AG09319 (cell line): ENCODE measurements at places on chromosomes 5 and 9.
A peak's percentile ranks its signal among the peaks of the same experiment; 100 is the strongest.

- no peak for DNase-seq
Observed at GRCh38 chr9:131612851-131613250, 67.5 kb downstream of the PRRT1B start.

DNA sequence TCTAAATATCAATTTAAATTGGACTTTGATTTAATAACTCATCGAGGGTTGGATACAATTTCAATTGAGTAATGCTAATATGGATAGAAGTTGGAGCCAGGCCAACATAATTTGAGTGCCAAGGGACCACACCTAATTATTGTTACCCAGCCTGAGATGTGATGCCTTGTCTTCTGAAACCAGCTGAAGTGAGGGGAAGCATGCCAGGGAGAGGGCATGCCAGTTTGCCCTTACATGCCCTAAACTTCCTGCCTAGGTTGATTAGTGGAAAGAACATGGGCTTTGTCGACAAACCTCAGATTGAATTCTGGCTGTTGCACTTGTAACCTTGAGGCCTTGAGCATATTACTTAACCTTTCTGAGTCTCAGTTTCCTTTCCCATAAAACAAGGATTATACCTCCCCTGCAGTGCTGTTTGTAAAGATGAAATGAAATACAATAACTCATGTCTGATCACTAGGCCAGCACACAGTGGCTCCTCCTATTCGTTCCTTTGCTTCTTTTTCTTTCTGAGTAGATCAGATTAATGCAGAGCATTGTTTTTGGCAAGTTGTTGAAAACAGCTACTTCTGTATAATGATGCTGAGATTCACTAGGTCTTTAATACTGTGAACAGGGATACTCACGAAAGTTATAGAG lies 412.8 kb downstream of the TLE4 start:
- no peak for DNase-seq

GRCh38 chr5:172757394-172758010 lies 13.5 kb downstream of the DUSP1 start:
- DNase-seq: no peak

DNA sequence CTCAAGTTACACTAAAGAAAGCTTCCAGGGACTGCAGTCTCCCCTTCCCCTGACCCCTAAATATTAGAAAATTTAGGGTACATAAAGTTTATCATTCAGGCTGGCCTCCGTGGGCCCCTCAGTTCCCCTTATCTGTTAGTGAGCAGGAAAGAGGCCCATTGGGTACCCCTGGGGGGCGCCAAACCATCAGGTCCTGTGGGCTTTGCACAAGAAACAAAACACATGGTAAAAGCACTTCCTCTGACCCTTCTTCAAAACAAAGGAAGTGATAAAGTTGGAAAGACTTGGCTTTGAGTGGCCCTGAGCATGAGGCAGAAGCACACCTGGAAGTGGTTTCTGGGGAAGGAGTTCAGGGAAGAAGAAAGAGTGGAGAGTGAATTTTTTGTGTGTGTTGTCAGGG lies 213.0 kb downstream of the SMARCA2 start:
- DNase-seq: no peak

- DNase-seq: no peak
Observed at GRCh38 chr9:34589636-34590380, at the start of gene CNTFR. CNTFR (minus strand) TSS chr9:34589724; CDS start chr9:34568981, 20,743 bp downstream.

DNA sequence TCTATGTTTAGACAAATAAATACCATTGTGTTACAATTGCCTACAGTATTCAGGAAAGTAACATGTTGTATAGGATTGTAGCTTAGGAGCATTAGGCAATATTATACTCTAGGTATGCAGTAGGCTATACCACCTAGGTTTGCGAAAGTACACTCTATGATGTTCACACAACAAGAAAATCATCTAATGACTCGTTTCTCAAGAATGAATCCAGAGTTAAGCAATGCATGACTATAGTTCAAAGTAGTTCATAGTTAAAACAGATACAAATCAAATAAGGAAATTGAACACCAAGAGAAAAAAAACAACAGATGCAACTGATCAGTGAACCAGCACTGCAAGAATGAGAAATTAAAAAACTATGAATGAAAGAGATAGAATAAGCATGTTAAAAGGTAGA lies 27.6 kb upstream of the ABLIM3 start:
- no peak for DNase-seq

DNA sequence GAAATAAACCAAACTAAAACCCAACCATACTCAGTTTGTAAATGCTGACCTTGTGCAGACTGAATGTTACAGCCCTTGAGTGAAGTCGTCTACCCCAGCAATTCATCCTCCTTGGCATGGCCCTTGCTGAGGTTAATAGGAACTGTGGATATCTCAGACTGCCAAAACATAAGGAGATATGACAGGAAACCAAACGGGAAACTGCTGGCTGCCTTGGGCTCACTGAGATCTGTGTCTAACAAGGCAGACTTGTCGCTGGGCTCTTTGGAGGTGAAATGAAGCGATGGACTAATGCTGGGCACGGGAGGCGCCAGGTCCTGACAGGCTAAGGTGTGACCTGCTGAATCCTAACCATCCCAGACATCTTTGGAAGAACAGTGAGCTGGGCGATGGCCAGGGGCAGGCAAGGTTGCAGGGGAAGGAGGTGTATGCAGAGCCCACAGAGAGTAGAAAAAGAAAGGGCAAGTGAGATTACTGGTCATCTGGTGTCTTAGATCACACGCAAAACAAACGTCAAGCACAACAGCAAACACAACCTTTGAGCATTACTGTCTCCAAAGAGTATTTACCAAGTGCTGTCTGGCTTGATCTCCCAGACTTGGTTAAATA lies 44.6 kb upstream of the ALDH1A1 start:
- no peak for DNase-seq

- DNase-seq: no peak
Observed at GRCh38 chr5:163190283-163190682, 247.1 kb upstream of the CCNG1 start.

GRCh38 chr9:18837402-18837801 lies 195.6 kb downstream of the SAXO1 start:
- DNase-seq: no peak

- no peak for DNase-seq
Observed at GRCh38 chr5:18712936-18713485, 1078.8 kb downstream of the TAF11L14 start.

DNA sequence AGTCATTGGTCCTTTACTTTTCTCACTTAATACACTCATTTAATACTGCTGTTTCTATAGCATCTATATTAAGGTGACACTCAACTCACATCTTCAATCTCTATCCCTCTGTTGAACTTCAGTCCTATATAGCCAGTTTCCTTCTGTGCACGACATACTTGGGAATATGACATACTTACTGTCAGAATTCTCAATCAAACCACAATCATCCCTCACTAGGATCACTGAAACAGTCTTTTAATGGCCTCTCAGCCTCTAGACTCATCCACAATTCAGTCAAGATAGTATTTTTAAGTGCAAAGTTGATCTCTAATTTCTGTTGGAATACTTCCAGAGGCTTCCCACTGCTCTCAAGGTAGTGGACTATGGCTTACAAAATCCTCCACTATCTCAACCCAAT lies 251.0 kb upstream of the MEF2C start:
- DNase-seq: no peak

DNA sequence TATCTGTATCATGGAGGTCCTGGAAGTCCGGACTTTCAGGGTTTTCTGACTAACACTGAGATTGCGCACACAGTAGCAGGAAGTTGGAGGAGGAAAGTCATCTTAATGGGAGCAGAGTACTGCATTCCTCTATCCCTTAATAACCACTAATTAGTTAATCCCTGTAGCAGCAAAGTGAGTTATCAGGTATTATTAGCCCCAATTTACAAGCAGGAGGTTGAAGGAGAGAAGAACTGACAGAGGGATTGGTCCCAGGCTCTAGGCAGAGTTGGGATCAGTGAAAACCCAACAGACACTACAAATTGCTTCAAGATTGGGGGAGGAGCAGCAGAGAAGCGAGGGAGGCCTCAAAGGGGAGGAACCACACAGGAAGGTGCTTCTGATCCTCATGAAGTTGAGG lies 74.5 kb upstream of the XPA start:
- DNase-seq: no peak

DNA sequence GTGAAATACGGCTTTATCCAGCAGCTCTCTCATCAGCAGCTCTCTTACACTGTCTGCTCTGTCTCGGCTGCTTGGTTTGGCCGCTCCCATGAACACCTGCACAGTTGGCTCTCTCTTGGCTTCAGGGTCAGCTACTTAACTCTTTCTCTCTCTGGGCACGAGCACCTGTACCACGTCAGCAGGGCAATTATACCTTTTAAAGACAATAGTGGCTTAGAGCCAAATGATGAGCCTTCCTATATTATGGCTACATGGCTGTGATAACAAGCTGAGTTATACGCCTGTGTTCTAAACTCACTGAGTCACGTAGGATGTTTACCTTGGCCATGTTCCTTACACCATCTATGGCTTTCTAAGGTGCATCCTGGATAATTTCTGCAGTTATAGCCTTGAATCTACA lies 69.2 kb upstream of the CTNND2 start:
- no peak for DNase-seq

GRCh38 chr5:153964880-153965645 lies 73.6 kb downstream of the FAM114A2 start:
- no peak for DNase-seq

DNA sequence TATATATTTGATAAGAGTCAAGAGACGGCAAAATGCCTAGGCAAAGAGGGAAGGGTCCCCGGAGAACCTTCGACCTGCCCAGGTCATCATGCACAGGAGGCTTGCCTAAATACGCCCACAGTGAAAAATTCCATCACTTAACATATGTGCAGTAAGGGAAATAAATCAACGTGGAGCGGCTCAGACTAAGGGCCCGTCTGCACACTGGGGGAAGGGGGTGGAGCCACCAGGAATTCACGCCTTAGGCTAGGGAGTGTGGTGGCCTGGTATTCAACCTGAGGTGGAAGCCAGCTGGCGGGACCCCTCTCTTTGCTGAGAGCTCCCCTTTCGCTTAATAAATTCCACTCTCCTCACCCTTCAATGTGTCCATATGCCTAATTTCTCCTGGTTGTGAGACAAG lies 8.3 kb downstream of the PTBP3 start:
- DNase-seq: no peak

GRCh38 chr5:41410307-41410706 lies 100.1 kb downstream of the PLCXD3 start:
- DNase-seq: no peak

GRCh38 chr5:7207979-7208378 lies 188.0 kb upstream of the ADCY2 start:
- DNase-seq: no peak

DNA sequence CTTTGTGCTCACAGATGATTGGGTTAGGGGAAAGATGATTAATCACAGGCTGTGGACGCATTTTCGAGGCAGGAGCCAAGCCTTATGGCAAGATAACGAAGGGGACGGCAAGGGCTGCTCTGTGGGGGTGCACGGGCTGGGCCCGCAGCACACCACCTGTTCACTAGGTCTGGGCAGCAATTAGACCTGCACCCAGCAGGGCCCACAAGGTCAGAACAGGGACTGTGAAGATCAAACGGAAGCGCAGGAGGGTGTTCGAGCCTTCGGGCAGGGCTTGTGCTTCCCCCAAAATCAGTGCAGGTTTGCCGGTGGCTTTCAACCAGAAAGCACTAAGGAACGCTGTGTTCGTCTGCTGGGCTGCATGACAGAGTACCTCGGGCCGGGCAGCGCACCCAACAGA lies 73.7 kb downstream of the UBE2QL1 start:
- DNase-seq: no peak

DNA sequence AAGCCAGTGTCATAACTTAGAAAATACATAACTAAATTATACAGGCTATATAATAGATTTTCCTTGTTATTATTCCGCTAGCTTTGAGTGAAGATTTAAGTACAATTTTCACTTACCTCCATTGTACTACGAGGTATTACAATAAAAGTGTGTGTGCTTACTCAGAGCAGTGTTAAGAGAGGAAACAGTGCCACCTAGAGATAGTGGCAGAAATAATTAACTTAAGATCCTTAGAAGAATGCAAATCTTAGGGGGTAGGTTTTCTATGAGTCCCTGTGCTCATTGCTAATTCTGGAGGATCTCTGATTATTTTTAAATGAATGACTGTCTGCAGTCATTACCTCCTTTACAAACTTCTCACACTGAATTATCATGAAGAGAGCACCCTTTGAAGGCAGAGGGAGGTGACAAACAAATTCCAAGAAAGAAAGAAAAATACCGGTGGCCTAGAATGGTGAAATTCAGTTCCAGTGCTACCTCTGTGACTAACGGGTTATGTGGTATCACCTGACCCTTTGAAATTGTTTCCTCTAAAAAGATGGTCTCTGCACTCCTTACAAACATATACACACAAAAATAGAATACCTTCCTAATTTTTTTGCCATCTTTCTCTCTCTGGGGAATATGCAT lies 379.8 kb downstream of the TRIM36 start:
- DNase-seq: no peak

- DNase-seq: no peak
Observed at GRCh38 chr5:158958021-158958994, 141.4 kb downstream of the EBF1 start.

GRCh38 chr5:111401906-111402305 lies 110.4 kb downstream of the STARD4 start:
- no peak for DNase-seq

DNA sequence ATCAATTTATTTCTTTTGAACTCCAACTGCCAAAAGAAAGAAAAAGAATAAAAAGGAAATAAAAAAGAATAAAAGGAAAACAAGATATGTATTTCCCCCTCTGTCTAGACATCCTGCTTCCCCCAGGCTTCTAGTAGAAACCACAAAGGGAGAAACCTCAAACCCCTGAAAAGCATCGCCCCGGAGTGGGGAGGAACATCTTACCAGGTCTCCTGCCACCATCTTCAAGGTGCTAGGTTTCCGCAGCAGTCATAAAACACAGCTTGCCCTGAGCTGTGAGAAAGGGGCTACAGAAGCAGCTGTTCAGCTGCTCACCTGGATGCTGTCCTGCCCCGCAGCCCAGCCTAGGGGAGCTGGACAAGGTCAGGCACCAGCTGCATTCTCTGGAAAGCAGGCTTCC lies 487.7 kb downstream of the GADD45G start:
- DNase-seq: no peak

- DNase-seq: peak; percentile 84
Observed at GRCh38 chr9:110069326-110070248, 138.4 kb downstream of the C9orf152 start.

- no peak for DNase-seq
Observed at GRCh38 chr5:96022971-96023370, 61.3 kb upstream of the ELL2 start.

DNA sequence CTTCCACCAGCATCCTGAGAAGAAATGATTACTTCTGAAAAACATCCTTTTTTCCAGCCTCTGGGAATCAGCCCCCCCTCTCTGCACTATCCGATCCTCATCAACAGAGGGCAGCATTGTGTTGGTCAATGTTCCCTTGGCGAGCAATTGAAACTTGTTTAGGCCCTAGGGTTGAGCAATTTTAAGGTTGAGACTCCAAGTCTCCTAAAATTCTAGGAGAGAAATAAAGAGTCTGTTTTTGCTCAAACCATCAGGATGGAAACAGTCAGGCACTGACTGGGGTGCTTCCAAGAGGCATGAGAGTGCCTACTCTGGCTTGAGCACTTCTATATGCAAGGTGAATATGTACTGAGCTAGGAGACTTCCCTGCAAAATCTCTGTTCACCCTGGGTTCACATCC lies 12.4 kb upstream of the CYFIP2 start:
- DNase-seq: peak; percentile 14

GRCh38 chr5:100584069-100584468 lies 48.9 kb downstream of the FAM174A start:
- DNase-seq: no peak

DNA sequence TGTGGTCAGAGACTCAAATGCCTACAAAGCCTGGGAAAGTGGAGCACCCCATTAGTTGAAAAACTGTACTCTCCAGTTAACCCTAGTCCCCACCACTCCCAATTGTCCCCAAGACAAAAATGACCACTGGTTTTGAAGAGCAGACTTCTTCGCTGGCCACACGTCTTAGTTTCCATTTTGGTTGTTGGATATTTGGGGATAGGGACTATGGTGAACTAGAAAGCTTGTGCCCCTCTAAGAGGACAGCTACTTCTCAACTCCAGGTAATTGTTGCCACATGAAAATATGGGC lies 109.4 kb upstream of the SPRY4 start:
- DNase-seq: no peak
